ENCODE measurements at places on chromosomes 11 and 22. TPM values are rescaled to one million over a fixed set of nuclear protein-coding genes. Genes with fewer than 3 reads are reported as not detected.

DNA sequence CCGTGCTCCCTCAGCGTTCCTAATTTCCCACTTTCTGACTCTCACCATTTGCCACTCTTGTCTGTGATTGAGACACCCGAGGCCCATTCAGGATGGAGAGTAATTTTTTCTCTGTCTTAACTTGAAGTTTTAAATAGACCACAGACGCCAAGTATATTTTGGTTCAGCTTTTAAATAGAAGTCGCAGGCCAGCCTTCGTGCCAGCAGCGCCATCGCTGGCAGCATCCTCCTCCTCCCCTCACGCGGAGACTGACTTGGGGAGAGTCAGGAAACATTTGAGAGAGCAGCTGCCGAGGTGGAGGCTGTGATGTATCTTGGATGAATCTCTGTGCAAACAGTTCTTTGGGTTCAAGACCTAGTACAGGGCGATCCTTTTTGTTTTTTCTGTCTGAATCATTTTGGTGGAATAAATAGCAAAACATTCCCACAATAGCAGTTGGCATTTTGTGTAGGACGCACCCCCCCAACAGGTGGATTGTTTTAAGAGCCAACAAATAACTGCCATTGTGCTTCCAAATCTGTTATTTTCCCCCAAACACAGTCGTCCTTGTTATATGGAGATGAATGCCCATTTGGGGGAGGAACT is 889 bp upstream of the DMC1 start:
- DNase-seq, result peak; percentile 70

DNA sequence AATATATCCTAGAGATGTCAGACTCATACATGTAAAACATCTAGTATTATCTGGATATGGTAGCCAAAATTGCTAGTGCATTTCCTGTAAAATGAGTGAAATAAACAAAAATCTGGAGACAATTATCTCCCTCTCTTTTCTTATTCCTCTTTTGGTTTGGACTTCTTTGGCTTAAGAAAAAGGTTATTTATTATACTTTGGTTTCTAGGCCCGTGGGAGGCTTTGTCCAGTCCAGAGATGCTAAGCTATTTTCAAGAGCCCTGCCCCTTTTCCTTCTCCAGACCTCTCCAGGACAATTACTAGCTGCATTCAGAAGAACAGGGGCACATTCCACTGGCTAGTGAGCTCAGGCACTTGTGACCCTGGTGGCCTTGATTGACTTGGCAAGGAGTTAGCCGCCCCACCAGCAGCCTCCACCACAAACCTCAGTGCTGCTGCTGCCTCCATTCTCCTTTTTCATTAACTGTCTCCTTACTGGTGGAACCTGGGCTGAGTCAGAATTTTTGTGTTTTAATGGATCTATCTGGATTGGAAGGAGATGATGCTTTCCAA is 747.3 kb upstream of the TENM4 start:
- DNase-seq, result no peak

GRCh38 chr11:20056109-20056949 is 103.9 kb downstream of the DBX1 start:
- peak; percentile 85 for DNase-seq

- no peak for DNase-seq
Measured at GRCh38 chr11:134333946-134334345, 2.2 kb downstream of the GLB1L2 start.

GRCh38 chr22:29079218-29079901 is 6.5 kb downstream of the KREMEN1 start:
- DNase-seq, result no peak

VWCE gene
- polyA plus RNA-seq, result 0.32 TPM

Data from kidney (tissue), 22 donors.